Stimulated activated CD8-positive, alpha-beta memory T cell treated with anti-CD3 and anti-CD28 coated beads, Interleukin-15, amount 100 ng/mL, for 48 hours (primary cell): ENCODE measurements at places on chromosomes 2 and 18.

- no peak for DNase-seq
These were observed 1752.9 kb upstream of the CELF4 start for GRCh38 chr18:39318462-39318861.

- no peak for DNase-seq
These were observed 302.3 kb upstream of the FANCL start for GRCh38 chr2:58543442-58543841.

GRCh38 chr2:226891780-226892590 is 56.1 kb downstream of the RHBDD1 start:
- no peak for DNase-seq

- no peak for DNase-seq
These were observed 164.2 kb upstream of the CAPN13 start for GRCh38 chr2:30971231-30972025.

GRCh38 chr18:9861157-9861556 is 24.6 kb upstream of the TXNDC2 start:
- no peak for DNase-seq

GRCh38 chr2:72291059-72291458 is 143.4 kb upstream of the CYP26B1 start:
- no peak for DNase-seq

GRCh38 chr2:109435901-109436598 is 177.7 kb downstream of the SEPTIN10 start:
- no peak for DNase-seq
